ENCODE measurements at places on chromosomes 6 and 20. TPM values are rescaled to one million over a fixed set of nuclear protein-coding genes. Genes with fewer than 3 reads are reported as not detected.

Gene IPCEF1
- total RNA-seq, result 0.34 TPM

Gene HDGFL1
- not detected for total RNA-seq

Gene PGBD1
- total RNA-seq, result 6.6 TPM

Gene PGC
- not detected for total RNA-seq

Gene HLA-DMB
- total RNA-seq, result 2.3 TPM

Gene RAD21L1
- total RNA-seq, result not detected

Gene NFATC2
- total RNA-seq, result 2.9 TPM

Gene CRYBG1
- total RNA-seq, result 4.4 TPM

Gene RPS6KA2
- total RNA-seq, result 51.9 TPM

Gene DEFB124
- total RNA-seq, result not detected

Gene FAM120B
- total RNA-seq, result 15.8 TPM

Gene DACT2
- 0.84 TPM for total RNA-seq

Gene BPIFB1
- not detected for total RNA-seq

Gene RTN4IP1
- total RNA-seq, result 6.8 TPM

Gene SMOC2
- not detected for total RNA-seq

Gene SAMD5
- total RNA-seq, result 6.1 TPM

Gene IFNGR1
- total RNA-seq, result 52.6 TPM

Gene SMIM13
- total RNA-seq, result 15.6 TPM

Gene NOX3
- not detected for total RNA-seq

Gene CD83
- 6.8 TPM for total RNA-seq

Gene BANF2
- not detected for total RNA-seq

Gene MCCD1
- not detected for total RNA-seq

Gene RALGAPB
- total RNA-seq, result 32.9 TPM

Gene JAG1
- total RNA-seq, result 132 TPM

Data from kidney epithelial cell (primary cell).